WERI-Rb-1 (cell line): ENCODE measurements at places on chromosomes 4 and X.

DNA sequence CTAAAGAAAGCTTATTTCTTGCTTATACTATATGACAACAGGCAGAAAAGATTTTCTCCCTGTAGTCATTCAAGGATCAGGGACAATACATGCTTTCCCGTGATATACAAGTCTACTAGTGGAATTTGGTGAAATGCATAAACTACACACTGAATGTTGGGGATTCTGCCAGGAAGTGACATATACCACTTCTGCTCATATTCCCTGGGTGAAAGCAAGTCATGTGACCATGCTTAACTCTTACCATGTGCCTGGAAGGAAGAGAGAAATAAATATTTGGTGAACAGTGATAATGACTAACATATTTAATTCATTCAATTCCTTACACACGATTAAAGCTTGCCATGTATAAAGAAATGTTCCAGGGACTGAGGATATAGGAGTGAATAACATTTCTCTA is 534.6 kb downstream of the PPARGC1A start:
- no peak for DNase-seq

DNA sequence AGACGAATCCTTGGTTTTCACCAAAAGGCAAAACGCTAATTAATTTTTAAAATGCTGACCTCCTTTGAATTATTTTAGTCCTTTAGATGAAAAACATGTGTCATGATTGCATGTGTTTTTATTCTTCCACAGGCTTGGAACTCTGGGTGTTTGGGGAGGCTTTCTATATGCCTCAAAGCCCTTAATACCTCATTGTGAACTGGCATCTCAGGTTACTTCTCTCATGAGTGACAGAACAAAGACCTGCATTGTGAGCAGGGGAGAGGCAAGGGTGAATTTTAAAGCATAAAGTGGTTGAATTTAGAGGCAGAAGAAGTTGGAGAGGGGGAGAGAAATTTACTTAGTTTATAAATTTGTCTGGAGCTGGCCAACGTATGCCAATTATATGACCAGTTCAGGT is 119.5 kb downstream of the ARSF start:
- DNase-seq: no peak

- DNase-seq: no peak
These were observed 1310.9 kb downstream of the PCDH7 start for GRCh38 chr4:32031026-32031425.

- no peak for DNase-seq
These were observed 97.8 kb downstream of the ZNF827 start for GRCh38 chr4:145840801-145841200.

- no peak for DNase-seq
These were observed 299.2 kb downstream of the UNC5C start for GRCh38 chr4:95249426-95250021.

DNA sequence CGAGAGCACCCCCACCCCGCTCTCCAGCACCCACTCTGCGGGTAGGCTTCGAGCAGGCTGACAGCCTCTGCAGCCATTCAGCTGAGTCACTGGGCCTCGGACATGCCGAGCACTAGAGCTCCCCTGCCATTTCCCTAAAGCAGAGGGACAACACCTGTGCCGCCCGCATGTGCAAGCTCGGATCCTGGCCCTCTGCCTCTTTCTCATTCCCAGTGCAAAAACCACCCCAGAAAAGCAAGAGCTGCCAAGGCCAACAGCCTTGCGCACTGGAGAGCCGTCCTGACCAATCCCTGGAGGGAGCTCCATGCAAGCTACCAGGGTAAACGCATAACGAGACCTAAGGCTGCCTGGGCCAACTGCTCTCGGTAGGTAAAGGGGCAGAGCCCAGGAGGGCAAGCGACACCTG is 5.3 kb downstream of the HCFC1 start:
- DNase-seq: no peak

- no peak for DNase-seq
These were observed 186.3 kb upstream of the TLL1 start for GRCh38 chr4:165686756-165687155.

DNA sequence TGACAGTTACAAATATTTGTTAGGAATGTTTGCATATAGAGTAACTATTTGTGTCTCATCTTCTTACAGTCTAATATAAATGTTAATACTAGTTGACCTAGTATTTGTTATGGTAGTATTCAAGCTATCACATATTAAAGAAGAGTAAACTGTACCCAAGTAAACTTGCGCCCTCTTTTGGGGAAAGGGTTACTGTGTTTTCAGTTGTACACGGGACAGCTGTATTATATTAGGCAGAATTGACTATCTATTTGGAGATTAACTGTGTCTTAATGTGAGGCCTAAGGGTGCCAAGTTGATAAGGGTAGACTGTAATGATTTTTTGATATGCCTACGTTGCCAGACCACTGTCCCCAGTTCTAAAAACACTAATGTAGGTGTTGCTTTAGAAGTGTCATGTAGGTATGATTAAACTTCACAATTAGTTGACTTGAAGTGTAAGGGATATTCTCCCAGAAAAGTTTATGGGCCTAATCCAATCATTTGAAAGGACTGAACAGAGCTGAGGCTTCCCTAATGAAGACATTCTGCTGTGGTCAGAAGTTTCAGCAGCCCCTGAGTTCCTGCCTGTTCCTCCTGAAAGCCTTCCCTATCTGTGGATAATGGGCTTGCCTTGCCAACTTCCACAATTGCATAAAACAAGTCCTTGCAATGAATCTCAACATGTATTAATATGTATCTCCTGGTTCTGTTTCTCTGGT is 172.8 kb upstream of the CXCL13 start:
- no peak for DNase-seq
